ENCODE measurements at places on chromosomes 7 and 10. TPM values are rescaled to one million over a fixed set of nuclear protein-coding genes. Genes with fewer than 3 reads are reported as not detected.

The MEOX2 gene
- total RNA-seq = not detected

The CACNA2D1 gene
- total RNA-seq = 1.7 TPM

The SNX10 gene
- 4.2 TPM for total RNA-seq

The TMEM213 gene
- total RNA-seq = not detected

The ABCA13 gene
- 0.46 TPM for total RNA-seq

The ERVW-1 gene
- total RNA-seq = not detected

The TLX1 gene
- not detected for total RNA-seq

The PTF1A gene
- not detected for total RNA-seq

The SORCS1 gene
- not detected for total RNA-seq

The NPFFR1 gene
- not detected for total RNA-seq

The ALOX5 gene
- total RNA-seq = 0.16 TPM

The SAP25 gene
- not detected for total RNA-seq

The EGR2 gene
- not detected for total RNA-seq

The PILRB gene
- total RNA-seq = 10.9 TPM

The FRMPD2 gene
- under 0.01 TPM for total RNA-seq

The FXYD4 gene
- total RNA-seq = not detected

The CALHM1 gene
- total RNA-seq = not detected

The TAS2R60 gene
- not detected for total RNA-seq

The IFIT1 gene
- total RNA-seq = 0.19 TPM

The NKX1-2 gene
- 2.6 TPM for total RNA-seq

The GPR141 gene
- not detected for total RNA-seq

The PSMC2 gene
- total RNA-seq = 186 TPM

The PDGFA gene
- 43.2 TPM for total RNA-seq

The FANK1 gene
- 2.1 TPM for total RNA-seq

The DDC gene
- not detected for total RNA-seq

The SORCS3 gene
- total RNA-seq = not detected

The TMEM270 gene
- total RNA-seq = not detected

The LIPK gene
- total RNA-seq = not detected

The WDFY4 gene
- 0.08 TPM for total RNA-seq
